Stimulated activated CD8-positive, alpha-beta memory T cell treated with anti-CD3 and anti-CD28 coated beads, Interleukin-15, amount 100 ng/mL, for 1 hour (primary cell): ENCODE measurements at places on chromosomes 2 and 18.

GRCh38 chr2:158410132-158410531 is 46.4 kb downstream of the CCDC148 start:
- no peak for DNase-seq

GRCh38 chr2:102735416-102736109 is 26.3 kb upstream of the TMEM182 start:
- no peak for DNase-seq

DNA sequence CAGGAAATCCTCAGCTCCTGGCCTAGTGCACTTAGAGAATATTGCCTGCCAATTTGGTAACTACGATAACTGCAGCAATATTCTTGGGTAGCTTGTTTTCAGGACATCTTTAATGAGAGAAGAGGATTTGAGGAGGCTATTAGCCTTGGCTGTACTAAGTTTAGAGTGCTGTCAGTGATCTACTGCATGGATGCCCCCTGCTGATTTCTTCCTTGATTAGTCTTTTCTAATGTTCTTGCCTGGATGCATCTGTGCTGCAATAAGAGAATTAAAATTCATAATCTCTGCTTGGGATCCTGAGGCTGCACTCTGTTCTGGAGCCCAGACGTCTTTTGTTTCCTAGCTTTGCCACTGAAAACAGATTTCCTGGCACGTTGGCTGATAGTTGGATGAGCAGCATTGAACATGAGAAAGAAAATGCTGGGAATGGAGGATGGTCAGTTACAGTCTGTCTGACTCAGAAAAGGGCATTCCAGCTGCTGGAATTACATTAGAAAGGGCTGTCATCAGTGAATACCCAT is 115.4 kb downstream of the CCDC85A start:
- no peak for DNase-seq

DNA sequence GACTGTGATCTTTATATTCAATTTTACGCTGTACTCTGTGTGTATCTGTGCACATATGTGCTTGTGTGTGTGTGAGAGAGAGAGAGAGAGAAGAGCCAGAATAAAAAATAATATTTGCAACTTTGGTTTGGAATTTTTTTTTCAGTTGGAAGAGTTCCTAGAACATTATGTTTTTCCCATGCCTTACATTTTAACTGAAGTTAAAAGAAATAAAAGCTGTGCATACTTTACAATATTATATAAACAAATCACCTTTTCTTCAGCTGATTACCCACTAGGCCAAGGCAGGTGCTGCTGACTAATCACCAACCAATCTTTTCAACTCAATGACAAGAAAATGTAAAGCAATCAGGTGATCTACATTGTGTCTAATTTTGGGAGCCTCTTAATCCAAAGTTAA is 366.3 kb downstream of the NYAP2 start:
- DNase-seq, result no peak

DNA sequence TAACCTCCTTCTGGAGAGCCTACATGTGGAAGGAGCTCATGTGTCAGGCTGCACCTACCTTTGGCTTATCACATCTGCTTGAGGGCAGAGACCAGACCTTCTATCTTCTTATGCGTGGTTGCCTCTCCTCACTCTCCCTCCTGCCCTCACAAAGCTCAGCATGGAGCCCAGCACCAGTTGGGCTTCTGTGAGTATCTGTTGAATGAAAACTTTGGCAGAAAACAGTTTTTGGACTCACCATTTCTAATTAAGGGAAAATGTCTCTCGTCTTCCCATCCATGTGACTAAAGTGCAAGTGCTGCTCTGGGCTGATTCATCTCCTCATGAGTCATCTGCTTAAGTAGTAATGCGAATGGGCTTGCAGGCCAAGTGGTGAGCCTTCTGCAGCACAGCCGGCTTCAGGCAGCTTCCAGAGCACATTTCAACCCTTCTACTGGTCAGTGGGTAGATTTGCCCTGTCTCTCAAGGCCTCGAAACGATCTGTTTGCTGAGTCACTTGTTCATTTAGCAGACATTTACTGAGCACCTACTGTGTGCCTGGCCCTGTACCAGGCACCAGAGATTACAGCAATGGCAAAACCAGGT is 102.6 kb downstream of the VSNL1 start:
- no peak for DNase-seq

GRCh38 chr2:23809150-23809549 is 117.8 kb downstream of the ATAD2B start:
- DNase-seq, result no peak

DNA sequence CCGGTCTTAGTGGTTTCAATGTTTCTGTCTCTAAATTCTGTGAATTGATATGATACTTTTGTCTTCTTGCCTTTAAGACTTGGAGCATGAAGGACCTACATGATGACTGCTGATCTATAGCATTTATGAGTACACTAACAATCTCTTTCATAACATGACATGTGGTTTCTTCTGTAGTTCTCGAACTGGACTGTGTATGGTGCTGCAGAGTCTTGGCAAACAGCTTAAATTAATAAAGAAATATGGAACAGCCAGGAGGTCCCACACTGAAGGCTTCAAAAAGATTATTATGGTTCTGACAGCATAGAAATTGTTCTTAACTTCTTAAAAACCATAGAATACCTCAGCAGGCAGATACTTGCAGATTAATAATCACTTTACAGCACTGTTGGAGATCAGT is 145.0 kb downstream of the DCC start:
- DNase-seq, result no peak

- no peak for DNase-seq
These were observed 92.1 kb downstream of the SMAD7 start for GRCh38 chr18:48858676-48859075.

DNA sequence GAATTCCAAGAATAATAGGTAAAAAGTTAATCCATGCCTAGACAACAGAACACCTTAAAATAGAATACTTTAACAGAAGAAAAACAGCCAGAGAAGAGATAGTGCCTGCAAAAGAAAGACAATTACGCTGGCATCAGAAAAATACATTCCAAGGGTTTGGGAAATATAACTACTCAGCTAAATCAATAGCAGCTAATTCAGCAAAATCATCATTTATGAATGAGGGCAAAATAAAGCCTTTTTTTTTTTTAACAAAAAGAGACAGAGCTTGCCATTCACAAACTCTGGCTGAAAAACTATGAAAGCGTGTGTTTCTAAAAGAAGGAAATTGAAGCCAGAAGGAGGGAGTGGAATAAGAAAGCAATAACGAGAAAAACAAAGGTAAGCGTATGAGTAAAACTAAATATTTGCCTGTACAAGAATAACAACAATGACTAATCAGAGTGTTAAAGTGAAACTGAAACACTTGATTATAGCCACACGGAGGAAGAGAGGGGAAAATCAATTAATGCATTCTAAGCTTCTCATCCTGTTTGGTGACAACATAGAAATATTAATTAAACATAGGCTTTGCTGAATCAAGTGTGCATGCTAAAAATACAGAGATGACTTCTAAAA is 90.2 kb downstream of the EHD3 start:
- no peak for DNase-seq

- DNase-seq, result no peak
These were observed 13.1 kb downstream of the DAW1 start for GRCh38 chr2:227884511-227884947.

GRCh38 chr2:104863468-104864279 is 9.8 kb downstream of the POU3F3 start:
- DNase-seq, result no peak

DNA sequence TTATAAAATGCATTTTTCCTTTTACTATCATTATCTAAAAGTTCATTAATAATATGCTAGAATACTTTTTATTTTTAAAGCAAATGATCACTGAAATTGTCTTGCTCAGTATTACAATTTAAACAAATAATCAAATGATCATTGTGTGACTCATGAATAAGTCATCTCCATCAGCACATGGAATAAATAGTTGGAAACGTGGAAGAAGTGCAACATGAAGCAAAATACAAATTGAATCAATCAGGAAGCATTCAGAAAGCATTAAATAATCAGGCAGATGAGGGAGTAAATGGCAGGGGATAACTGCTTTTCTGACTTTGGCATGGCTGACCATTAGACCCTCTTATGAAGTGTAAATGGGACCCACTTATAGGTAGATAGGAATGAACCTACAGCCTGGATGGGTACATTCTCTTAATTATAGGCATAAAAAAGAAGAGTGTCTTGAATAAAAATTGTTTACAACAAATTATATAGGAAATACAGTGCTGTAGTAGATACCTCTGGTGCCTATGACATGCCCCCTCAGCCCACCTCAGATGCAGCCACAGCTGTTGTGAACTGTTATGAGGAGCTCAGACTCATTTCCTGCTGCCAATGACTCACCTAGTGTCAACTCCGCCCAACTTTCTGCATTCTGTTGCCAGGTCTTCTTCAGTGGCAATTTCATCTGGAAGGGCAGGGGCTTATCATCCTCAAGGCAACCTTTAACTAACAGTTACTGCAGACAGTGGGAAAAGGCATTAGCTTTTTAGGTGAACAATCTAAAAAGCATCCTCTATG is 936.0 kb downstream of the TRIB2 start:
- DNase-seq, result no peak

DNA sequence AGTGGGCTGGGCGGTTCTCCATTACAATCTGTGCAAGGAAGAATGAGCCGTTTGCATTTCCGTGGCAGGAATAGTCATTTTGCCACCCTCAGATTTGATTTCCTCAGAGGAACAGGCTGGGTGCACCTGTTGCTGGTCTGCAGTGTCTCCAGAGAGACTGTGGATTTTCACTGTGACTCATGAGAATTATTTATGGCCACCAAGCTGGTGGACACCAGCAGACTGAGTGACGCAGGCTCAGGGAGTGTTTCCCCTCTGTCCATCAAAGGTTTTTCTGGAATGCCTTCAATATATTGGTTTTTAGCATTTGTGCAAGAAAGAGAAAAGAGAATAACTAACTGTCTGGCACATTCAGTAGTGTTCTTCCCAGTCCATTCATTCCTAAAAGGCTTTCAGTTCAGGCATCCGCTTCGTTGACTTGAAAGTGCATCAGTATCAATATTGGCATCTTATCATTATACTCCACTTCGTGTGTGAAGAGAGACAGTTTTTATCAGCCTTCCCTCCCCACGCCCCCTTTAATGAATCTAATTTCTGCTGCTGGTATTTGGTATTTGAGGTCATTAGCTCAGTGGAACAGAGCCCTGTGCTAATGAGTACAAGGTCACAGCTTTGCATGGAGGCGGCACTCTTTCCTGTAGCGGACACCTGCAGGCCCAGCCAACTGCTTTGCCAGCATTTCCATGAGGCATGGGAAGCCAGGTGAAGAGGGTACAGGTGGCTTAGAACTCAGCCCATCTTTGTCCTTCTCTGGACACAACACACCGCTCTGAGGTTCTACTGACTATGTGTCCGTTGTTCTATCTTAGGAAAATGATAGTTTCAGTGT is 39.9 kb downstream of the PRKCE start:
- no peak for DNase-seq

DNA sequence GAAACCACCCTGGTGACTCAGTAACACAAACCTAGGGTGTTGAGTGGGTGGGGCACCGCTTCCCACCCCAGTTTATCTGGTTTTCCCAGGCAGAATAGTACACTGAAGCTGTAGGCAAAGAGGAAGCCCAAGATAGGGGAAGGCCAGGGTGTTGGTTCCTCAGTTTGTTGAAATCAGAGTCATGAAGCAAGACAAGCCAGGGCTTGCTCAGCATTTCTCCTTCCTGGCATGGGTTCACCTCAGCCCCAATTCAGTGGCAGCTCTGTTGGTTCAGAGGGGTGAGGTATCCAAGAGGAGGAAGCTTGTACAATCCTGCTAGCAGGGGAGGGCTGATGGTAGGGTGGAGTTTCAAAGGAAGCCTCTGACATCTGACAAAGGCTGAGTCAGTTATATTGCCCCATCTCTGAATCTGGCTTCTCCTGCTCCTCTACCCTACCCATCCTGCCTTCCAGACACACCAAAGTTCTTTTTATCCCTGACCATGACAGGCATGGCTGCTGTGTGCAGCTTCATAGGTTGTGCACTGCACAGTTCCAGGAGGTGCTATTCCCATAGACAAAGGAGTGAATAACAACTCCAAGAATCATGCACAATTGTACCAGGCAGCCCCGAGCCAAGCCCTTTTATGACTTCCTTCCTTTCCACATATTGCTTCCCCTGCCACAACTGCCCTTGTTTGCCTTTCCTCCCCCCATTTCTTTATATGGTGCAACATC is 24.9 kb upstream of the RAB10 start:
- no peak for DNase-seq

GRCh38 chr2:232276733-232277313 is 101.7 kb upstream of the ALPP start:
- no peak for DNase-seq

DNA sequence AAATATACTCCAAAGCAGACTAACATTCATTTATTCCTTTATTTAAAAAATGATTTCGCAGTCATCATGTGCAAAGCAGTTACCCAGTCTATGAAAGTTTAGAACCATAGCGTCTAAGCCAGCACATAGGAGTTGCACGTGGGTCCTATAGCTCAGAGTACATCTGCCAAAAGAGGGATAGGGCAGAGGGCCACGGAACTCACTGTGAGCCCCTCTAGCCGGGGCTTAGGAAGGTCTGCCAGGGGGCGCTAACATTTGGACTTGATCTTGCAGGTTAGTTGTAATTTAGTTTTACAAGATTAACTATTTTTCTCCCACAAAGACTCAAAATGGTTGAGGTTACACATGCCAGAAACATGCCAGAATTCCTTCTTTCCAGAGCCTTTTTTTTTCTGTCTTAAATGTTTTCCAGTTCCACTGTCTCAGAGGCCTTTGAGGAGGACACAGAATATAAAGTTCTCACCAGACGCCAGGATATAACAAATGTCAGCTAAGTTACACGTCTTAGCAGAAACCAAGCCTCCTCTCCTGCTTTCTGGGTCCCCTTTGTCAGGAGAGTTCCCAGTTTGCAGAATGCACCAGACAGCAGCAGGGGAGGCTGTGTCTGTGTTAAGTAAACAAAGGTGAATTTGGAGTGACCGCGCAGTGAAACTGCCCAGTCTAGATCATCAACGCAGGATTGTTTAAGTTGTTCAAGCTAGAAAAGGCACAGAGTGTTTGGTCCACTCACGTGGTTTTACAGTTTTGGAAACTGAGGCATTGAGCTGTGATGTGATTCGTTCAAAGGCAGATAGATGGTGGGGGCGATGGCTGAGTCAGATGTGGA is 292.0 kb downstream of the PRKCE start:
- DNase-seq, result no peak

GRCh38 chr18:55864281-55864680 is 276.3 kb upstream of the TCF4 start:
- DNase-seq, result no peak

GRCh38 chr2:109030870-109031475 is 42.0 kb upstream of the EDAR start:
- no peak for DNase-seq

DNA sequence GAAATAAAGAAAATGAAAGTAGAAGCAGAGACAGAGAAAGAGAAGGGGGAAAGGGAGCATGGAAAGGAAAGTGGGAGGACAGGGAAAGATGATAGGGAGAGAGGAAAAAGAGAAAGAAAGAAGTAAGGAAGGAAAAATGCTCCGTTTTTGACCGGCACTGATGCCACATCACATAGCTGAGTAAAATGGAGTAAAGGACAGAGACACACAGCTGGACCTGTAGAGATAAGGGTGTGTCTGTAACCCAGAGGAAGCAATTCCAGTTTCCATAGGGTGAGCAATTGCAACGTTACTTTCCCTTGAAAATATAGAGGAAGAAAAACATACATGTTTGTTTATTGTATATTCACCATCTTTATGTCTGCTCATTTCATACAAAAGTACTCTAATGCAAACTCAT is 1866.9 kb upstream of the PIK3C3 start:
- no peak for DNase-seq

- DNase-seq, result no peak
These were observed 5.3 kb downstream of the ABHD1 start for GRCh38 chr2:27128668-27129571.

GRCh38 chr2:68487773-68488355 is 20.5 kb downstream of the APLF start:
- no peak for DNase-seq

GRCh38 chr2:189285962-189286645 is 106.5 kb upstream of the COL5A2 start:
- DNase-seq, result no peak
